Stimulated activated CD8-positive, alpha-beta memory T cell treated with anti-CD3 and anti-CD28 coated beads, Interleukin-4, amount 100 ng/mL, for 48 hours (primary cell): ENCODE measurements at places on chromosomes 5 and 9.

DNA sequence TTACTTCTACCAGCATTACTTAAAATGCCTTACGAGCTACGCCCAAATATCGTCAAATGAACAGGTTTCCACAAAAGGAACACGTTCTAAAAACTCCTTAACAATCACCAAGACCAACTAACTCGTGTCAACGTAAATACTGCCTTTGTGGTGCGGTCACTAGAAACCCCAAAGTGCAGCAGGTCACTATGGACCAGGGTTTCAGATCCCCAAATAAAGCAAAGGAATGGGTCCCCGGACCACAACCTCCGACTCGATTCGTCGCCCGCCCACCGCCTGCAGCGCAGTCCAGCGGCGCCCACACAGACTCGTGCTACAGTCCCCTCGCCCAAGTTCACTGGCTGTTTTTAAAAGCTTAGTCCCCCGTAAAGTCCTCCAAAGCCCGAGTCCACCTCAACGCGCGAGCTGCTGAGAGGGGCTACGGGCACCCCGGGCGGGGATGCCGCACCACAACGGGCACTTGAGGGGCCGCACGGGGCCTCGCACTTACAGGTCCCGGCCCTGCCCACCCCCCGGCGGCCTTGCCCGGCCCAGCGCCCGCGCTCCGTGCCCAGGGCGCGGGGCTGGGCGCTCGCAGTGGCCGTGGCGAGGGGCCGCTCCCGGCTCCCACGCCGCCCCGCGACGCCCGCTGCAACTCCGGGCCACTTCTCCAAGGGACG is 1.1 kb downstream of the NFIB start:
- DNase-seq = no peak

- DNase-seq = no peak
Observed at GRCh38 chr5:3852161-3852916, 256.7 kb downstream of the IRX1 start.

- no peak for DNase-seq
Observed at GRCh38 chr5:73351593-73351992, 97.0 kb downstream of the FOXD1 start.

GRCh38 chr5:61744690-61745619 is 412.9 kb downstream of the ZSWIM6 start:
- no peak for DNase-seq

DNA sequence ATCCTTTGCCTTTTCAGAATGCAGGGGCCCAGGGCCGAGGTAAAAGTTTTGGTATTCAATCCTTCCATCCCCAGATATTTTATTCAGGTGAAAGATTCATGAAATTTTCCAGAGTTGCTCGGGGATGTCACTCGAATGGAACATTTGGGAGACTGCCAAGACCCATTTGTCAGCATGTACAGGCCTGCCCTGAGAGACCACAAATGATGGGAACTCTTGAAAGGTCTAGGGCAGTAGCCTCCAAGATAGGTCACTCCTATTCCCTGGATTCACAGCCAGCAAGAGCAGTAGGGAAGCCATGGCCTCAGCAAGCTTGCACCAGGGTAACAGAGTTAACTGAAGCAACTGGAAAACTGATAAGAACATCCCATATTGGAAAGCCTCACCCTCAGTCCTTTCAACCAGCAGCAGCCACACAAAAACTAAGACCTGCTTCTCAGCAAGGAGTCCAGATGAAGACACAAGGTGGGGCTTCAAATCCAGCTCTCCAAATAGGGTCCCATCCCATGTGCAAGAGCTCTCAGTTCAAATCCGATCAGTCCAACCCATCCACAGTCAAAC is 12.5 kb downstream of the CARD6 start:
- DNase-seq = no peak

DNA sequence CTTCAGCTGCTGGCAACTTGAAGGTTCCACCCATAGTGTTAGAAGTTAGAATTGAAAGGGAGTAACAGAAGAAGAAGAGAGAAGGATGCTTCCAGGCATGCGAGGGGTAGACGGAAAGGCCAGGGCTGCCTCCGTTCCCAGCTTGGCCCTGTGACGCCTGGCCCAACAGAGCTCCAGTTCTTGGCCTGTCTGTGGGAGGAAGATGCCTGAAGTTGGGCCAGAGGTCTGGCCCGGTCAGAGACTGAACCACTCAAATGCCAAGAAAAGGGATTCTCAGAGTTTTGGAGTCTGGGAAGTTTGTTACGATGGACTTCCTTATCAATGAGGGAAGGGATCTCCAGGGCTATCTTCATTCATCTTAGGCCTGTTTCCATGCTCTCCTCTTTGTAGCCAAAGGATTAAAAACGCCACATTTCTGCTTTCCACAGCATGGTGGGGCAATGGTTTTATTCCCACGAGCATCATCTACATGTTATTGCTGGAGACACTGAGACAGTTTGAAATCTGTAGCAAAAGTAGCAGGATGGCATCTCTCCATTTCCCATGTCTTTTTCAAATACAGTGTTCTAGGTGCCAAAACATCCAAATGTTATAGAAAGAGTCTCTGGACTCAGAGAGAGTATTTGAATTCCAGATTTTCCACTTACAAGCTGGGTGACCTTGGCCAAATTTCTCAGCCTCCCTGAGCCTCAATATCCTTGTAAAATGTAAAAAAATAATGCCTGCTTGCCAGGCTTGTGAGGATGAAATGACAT is 65.4 kb upstream of the ANKRD55 start:
- DNase-seq = no peak

DNA sequence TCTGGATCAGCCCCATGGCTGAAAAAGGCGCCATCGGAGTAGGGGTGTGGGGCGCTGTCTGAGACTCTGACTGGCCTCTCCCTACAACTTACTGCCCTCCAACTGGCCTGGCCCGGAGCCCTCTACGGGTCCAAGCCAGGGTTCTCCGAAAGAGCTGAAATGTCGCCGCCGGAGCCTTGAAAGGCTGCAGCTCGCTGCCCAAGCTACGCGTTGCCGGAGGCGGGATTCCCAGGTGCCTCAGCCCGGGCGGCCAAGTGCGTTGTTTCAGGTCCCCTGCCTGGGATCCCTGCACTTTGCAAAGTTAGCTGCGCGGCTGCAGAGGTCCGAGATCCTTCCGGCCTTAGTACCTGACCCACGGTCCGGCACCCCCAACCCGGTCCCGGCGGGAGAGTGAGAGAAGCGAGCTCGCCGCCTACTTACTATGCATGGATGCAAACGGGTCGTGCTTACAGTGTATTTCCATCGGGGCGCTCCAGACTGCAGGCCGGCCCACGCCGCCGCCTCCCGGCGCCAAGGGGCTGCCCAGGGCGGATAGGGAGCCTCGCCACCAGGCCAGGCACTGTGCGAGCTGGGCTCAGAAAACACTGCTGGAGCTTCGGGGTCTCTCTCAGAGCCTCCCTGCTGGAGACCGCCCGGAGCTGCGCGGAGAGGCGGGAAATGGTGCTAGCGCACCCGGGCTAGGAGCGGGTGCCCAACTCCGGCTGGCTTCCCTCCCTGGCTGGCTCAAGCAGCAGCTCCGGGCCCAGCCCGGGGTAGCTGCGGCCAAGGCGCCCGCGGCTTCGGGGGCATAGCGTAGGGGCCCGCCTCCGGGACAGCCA is 7.7 kb downstream of the PAX5 start:
- no peak for DNase-seq
